CD4-positive, alpha-beta T cell treated with Interleukin-17A for 1 hour (primary cell): ENCODE measurements at places on chromosomes 7 and 10.

- DNase-seq, result no peak
Observed at GRCh38 chr7:122944682-122945303, 50.7 kb downstream of the TAS2R16 start.

DNA sequence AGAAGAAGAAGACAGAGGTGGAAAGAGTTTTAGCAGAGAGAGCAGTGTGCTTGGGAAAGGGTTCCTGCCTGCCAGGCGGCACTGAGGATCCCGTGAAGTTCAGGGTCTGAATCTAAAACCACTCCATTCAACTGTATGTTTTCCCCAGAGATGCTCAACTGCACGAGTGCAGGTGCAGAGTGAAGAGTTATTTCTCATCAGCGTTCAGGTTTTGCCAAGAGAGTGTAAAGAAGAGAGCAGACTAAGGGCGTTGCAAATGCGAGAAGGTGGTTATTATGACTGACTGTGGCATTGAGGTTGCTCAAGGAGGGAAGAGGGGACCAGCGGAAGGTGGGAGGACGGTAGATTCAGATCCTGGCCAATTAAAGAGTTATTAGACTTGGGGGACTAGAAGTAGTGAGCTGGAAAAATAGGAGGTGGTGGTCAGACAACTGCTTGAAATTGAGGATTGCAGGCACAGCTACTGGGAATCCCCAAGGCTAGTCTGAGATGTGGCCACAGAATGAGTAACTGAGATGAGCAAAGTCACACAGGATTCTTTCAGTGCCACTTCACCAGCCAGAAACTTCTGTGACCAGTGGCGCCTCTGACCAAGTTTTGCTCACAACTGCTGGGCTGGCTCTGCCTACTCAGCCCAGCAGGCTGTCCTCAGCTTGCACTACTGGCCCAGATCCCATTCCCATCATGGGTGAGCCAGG lies 29.1 kb downstream of the STRA8 start:
- DNase-seq, result no peak

DNA sequence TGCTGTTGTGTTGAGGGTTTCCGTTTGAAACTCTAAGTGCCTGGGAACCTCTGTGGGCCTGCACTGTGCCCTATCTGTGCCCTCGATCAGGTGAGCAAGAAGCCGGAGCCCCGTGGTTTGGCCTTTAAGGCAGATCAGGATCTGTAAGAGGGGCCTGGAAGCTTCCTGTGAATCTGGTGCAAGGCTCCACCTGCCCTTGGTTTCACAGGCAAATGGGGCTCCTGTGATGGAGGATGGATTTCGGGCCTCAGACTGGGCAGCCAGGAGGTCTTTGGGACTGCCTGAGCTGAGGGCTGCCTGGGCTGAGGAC lies 21.6 kb downstream of the SCART1 start:
- DNase-seq, result peak; percentile 54

- DNase-seq, result no peak
Observed at GRCh38 chr7:109503421-109503820, 933.7 kb downstream of the DNAJB9 start.

DNA sequence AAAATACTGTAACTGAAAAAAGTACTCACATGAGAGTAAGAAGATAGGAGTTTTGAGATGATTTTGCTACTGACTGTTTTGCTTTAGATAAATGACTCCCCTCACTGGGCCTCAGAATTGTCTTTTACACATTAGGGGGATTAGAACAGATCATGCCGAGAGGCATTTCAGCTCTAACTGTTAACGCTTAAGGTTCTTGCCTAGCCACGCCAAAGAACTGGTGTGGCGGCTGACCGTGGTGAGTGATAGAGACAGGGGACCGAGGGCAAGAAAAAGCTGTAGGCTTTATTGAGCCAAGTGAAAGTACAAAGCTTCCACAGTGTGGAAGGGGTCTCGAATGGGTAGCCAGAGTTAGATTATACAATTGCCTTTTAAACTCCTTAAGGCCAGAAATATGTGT lies 368.5 kb upstream of the MYO3A start:
- no peak for DNase-seq

- DNase-seq, result no peak
Observed at GRCh38 chr10:127928021-127928806, 21.3 kb downstream of the PTPRE start.
